Hematopoietic multipotent progenitor cell (in vitro differentiated cells): ENCODE measurements at places on chromosomes 6 and 20.

- no peak for DNase-seq
These were observed 93.3 kb upstream of the SULF2 start for GRCh38 chr20:47878601-47879027.

DNA sequence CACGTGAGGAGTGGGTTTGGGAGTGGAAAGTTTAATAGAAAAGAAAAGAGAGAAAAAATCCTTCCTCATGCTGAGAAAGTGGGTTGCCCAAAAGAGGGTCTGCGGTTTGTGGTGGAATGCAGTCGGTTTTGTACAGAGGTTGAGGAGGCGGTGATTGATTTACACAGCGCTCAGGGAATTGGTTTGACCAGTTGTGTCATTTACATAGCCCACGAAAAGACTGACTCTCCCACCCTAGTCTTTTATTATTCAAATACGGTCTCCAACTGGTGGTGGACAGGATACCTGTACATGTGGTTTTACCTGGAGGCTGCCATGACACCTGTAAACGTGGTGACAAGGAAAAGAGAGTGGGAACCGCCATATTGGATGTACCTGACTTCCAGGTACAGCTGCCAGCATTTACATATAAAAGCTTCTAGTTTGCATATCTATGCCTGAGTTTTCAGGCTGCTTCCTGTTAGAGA lies 42.1 kb downstream of the HLA-DPB1 start:
- no peak for DNase-seq

DNA sequence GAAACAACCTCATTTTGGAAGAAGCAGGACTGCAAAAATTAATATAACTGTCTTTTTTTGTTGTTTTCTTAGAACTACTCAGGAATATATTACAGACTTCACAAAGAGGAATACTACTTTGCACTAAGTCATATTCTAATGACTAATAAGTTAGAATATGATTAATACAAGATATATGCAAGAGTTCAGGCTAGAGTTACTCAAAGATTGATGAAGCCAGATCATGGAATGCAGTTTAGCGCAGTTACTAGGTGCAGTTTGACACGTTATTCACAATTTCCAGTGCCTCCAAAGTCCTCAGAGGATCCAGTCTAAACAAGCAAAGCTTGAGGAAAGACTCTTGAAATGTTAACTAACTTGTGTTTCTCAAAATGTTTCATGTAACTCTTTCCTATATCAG lies 1.2 kb upstream of the MYCT1 start:
- DNase-seq, result no peak

GRCh38 chr6:85431271-85431670 lies 18.6 kb upstream of the NT5E start:
- no peak for DNase-seq

DNA sequence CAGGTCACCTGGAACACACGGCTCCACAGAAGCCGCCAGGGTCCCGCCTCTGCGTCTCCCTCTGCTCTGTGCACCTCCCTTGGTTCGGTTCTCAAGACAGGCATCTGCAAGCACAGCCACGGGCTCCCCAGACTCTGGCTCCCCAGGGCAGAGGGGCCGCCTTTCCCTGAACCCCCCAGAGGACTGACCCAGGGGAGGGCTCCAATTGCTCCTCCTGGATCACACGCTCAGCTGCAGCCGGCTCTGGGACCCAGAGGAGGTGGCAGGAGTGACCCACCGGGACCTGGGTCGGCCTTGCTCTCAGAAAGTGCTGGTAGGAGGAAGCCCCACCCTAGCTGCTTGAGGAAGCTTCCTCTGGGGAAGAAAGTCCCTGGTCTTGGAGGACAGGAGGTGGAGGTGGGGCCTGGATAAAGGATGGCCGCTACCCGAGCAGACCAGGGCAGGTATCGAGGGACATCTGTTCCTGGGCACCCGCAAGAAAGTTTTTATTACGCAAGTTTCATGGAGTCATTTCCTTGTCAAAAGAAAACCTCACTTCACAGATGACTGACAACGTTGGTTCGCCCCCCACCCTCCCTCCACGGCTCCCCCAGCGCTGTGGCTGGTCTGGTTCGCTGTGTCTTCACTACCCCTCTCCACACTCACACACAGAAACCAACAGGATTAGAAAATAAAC lies 103.9 kb upstream of the AFDN start:
- no peak for DNase-seq
